Right lobe of liver (tissue), 6 donors: ENCODE measurements at places on chromosomes 2 and 18.
A peak's percentile ranks its signal among the peaks of the same experiment; 100 is the strongest.

DNA sequence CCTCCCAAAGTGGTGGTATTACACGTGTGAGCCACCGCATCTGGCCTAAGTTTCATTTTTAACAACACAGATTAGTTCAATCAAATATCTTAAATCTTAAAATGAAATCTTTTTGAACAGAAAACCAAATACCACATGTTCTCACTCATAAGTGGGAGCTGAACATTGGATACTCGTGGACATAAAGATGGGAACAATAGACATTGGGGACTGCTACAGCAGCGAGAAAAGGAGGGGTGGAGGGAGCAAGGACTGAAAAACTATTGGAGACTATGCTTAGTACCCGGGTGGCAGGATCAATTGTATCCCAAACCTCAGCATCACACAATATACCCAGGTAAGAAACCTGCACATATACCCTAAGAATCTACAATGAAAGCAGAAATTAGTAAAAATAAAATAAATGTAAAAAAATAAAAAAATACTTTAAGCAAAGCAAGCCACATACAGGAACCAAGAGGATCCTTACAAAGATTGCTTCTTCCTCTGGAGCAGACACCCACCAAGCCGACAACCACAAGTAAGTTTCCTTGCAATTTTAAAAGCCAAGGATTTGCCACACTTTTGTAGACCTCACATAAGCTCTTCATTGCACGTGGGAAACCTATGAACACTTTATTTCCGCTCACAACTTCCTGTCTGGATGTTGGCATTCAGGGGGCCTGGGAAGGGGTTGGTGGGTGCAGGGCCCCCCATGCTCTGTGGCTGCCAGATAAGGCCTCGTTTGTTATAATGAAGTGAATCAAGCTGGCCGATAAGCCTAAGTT, 147.9 kb downstream of the MYCN start:
- DNase-seq = no peak

DNA sequence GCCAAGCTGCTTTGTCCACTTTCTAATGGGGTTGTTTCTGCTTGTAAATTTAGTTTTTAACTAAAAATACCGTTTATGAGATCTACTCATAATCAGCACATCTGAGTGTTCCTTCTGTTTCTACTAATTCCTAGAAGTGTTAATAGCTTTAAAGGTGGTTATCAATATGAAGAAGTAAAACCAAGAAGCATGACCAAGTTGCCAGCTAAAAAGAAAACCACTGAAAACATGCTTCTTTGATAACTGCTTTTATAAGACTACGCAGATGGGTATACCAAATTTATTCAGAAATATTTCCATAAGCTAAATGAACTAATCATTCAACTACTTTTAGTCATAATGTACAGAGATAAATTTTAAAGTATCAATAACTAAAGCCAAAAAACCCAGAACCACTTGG, 101.8 kb downstream of the C2orf74 start:
- no peak for DNase-seq

GRCh38 chr2:227322530-227323205, 2.4 kb upstream of the MFF start:
- DNase-seq = no peak

DNA sequence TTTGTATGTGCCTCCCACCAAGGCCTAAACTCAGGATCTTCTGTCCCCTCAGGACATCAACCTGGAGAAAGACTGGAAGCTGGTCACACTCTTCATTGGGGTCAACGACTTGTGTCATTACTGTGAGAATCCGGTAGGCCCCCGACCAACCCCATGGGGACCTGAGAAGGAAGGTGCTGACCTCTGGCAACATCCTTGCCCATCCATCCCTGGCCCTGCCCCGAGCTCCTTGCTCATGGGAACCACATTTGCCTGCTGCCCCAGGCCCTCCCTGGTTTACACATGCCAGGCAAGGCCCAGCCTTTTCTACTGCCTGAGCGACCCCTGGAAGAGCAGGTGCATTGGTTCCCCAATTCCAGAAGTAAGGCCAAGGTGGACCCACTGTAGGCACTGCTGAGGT, 125.3 kb upstream of the PPP1CB start:
- DNase-seq = no peak

- DNase-seq = no peak
Observed at GRCh38 chr2:8157621-8158430, 524.0 kb upstream of the ID2 start.

GRCh38 chr2:33216508-33217182, 259.8 kb upstream of the RASGRP3 start:
- peak; percentile 58 for DNase-seq

GRCh38 chr18:77619525-77619924, 369.9 kb downstream of the GALR1 start:
- no peak for DNase-seq

DNA sequence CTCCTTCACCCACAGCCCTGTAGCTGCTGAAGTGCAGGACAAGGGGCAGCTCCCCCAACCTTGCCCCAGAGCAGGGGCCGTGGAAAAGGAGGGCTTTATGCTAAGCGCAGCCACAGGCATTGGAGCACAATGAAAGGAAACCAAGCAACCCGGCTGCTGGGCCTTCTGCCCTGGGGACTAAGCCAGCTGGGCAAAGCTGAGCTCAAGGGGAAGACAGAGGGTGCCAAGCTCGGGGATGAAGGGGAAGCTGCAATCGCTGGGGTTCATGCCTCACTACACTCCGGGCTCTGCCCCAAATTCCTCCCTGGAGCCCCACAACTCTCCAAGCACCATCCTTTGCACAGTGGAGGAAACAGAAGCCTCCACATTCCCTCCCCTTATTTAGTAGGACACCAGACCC, 12.4 kb downstream of the SFXN5 start:
- DNase-seq = no peak

DNA sequence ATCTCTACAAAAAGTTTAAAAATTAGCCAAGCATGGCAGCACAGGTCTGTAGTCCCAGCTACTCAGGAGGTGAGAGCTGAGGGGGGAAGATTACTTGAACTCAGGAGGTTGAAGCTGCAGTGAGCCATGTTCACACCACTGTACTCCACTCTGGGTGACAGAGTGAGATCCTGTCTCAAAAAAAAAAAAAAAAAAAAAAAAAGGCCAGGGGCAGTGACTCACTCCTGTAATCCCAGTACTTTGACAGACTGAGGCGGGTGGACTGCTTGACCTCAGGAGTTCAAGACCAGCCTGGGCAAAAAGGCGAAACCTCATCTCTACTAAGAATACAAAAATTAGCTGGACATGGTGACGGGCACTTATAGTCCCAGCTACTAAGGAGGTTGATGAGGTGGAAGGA, 37.0 kb downstream of the PUM2 start:
- DNase-seq = no peak

GRCh38 chr2:168272225-168272624, 24.8 kb upstream of the STK39 start:
- no peak for DNase-seq

GRCh38 chr2:128442891-128443302, 124.2 kb upstream of the HS6ST1 start:
- DNase-seq = no peak

DNA sequence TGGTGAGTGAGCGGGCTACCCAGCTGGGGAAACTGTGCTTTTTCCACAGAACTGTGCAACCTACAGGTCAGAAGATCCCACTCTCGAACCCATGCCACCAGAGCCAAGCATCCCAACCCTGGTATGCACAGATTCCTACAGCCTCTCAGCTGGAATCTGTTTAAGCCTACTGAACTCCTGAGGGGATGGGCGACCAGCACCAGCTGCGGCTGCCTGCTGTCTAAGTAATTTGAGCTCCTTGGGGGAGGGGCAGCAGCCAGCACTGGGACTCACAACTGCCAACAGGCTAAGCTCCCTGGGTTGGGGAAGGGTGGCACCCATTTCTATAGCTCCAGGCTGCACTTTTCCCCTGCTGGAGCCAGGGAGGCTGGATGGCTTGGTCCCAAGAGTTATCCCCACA, 11.8 kb downstream of the CYP27C1 start:
- no peak for DNase-seq

DNA sequence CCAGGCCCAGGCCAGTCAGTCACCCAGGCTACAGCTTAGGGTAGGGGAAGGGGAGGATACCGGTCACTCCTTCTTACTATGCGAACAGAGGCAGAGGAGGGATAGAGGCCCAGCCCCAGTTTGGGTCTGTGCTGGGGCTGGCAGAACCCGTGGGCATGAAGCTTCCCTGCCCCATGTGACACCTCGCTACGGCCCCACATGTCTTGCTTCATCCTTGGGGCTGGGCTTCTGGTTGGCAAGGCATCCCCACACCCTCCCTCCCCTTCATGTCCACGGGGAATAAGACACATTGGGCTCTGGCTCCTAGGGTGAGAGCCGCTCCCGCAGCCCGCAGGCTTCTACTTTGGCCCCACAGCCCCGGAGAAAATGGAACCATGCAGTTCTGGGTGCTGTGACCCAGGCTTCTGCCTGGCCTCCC, 32.4 kb downstream of the HS1BP3 start:
- DNase-seq = peak; percentile 25

DNA sequence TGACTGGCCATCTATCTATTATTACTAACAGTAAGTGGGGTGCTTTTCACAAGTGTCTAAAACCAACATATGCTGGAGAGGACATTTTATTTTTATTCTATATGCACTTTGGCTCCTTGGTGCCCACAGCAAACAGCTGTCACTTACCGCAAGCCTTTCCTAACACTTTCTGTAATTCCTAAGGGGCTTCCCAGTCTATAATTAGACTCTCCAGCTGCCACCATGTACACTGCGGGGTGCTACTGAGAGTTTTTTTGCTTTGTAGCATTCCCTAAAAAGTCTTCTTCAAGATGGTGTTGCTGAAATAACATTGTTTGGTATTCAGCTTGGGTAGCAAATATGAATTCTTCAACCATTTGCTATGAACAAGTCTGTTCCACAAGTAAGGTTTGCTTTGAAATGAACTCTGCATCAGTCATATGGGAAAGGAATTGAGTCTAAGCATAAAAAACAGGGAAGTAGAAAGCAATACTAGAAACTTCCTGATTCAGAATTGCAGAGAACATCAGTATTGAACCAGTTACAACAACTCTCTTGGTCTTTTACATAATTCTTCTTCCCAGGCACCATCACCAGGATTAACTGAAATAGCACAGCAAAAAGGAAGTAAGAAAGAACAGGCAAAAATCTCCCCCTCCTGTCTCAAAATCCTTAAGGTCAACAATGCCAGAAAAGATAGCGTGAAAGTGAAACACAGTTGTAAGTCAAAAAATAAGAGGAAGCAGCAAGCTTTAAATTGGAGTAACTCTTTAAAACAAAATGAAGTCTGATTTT, 28.6 kb downstream of the EPB41L3 start:
- no peak for DNase-seq

DNA sequence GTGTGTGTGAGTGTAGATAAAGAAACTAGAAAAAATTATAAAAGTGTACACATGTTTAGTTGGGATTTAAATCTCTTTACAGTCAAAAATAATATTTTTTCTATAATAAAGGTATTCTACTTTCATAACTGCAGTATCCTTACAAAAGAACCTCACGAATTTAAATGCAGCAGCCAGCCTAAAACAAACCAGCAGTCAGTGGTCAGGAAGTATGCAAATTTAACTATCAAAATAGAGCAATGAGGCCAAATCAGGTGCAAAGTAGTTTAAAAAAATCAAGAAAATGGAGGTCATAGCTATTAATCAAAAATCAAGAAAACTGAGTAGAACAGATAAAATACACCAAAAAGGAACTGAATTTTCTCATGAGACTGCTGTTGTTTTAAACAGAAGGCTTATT, 407.1 kb downstream of the CDH19 start:
- no peak for DNase-seq

GRCh38 chr2:64807417-64807816, 153.7 kb upstream of the SERTAD2 start:
- no peak for DNase-seq

DNA sequence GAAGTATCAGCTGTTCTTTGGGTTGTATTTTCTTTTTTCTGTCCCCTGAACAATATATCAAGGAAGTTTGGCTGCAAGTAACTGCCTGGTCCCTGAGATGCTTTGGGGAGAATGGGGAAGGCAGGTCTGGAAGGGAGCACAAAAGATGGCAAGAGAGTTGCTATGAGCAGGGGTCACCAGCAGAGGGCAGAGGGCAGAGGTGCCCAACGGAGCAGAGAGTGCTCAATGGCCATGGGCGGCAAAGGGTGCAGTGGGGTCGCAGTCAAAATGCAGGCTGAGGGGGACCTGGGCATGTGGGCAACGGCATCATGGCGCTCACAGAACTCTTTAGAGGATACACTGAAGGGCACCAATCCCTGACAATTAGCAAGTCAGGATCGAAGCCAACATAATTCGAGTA, 107.7 kb upstream of the ATP8B1 start:
- no peak for DNase-seq

GRCh38 chr2:178238154-178238521, 43.8 kb downstream of the OSBPL6 start:
- no peak for DNase-seq

DNA sequence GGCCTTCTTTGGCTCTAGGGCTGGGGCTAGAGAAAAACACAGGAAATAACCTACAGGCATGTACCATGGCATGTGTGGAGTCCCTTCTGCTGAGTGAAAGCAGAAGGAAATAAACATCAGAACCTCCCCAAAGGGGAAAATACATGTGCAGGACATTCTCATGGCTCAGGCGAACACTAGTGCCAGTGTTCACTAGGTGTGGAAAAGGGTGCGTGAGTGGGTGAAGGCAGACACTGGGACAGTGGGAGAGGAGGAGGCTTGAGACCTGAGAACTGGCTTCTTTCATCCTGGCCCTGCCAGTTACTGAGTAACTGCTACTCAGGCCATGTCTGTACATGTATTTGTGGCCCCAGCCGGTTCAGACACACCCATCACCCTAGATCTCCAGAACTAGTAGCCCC, 268.2 kb downstream of the PRKCE start:
- DNase-seq = no peak

DNA sequence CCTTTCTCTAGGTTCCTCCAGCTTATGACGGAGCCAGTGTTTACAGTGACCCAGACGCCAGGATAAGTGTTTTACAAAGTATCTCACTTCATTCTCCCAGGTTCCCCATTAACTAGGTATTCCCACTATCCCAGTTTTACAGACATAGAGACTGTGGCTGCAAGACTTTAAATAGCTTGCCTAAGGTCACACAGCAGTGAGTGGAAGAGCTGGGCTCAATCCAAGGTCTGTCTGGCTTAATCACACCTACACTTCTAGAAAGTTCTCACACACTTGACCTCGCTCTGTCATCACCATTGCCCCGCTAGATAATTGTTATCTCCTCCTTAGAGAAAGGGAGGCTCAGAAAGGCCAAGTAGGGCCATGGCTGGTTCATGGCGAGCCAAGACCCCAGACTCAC, 110.2 kb downstream of the ANTXR1 start:
- no peak for DNase-seq

- DNase-seq = no peak
Observed at GRCh38 chr18:3246635-3247239, 864 bp upstream of the MYL12A start.

DNA sequence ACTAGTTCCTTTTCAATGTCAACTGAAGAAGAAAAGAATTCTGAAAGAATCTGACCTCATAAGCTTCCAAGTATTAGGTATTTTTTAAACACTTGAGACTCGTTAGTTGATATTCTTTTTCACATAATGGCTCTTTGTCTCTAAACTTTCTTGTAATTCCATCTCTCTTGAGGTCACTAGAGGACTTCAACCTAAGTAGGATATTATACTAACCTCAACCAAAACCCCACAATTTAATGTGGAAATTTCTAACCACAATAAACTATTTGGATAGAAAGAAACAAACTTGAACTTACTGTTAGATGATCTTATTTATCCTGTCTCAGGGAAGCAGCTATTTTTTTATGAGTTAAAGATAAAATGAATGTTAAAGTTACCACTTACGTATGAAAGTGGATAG, 206.9 kb upstream of the FSIP2 start:
- no peak for DNase-seq
